ENCODE measurements at places on chromosomes 2 and 18. TPM values are rescaled to one million over a fixed set of nuclear protein-coding genes. Genes with fewer than 3 reads are reported as not detected.
A peak's percentile ranks its signal among the peaks of the same experiment; 100 is the strongest.

GRCh38 chr2:203908797-203909185 lies 27.8 kb upstream of the ICOS start:
- H3K27me3 ChIP-seq = no peaks in the 10 kb centered on the region
- H3K4me3 ChIP-seq = no peak overlapping the region
- H3K4me1 ChIP-seq = 0 out of 2 replicates have a peak, but pooled peaks cover 6% of the 10 kb centered on the region
- H3K27ac ChIP-seq = no peak overlapping the region
- DNase-seq = no peak

DNA sequence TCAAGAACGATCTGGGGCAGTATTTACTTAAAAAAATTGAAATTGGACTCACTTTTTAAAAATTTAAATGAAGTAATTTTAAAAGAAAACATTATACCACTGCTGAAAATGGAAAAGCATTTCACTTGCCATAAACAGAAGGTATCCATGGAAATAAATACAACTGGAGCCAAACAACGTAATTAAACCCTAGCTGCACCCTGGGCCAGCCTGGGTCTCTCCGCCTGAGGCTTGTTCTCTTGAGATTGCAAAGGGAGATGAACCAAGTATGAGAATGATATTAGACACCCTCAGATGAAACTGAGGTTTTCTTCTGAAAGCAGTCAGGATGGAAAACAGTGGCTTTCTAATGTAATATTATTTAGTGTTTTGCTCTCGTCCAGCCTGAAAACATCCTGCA lies 264.4 kb downstream of the KCNE4 start:
- H3K4me1 ChIP-seq = no peaks in the 10 kb centered on the region
- DNase-seq = no peak
- no peaks in the 10 kb centered on the region for H3K27me3 ChIP-seq
- no peaks in the 10 kb centered on the region for H3K36me3 ChIP-seq
- H3K4me3 ChIP-seq = no peak overlapping the region

DNA sequence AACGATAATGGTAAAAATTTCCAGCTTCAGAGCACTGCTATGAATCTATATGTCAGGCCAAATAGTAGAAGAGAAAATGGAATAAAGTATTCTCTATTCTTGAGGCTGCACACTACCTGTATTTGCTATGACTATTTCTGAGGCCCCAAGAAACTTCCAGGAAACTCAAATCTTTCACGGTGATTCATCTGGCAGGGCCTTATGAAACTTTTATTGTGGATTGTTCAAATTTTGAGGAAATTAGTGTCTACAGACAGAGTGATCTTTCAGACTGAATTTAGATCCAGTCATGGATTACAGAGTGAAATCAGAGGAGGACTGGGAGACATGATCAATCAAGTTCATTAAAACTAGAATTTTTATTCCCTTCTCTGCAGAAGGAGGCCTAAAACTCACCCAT lies 4.1 kb upstream of the VSNL1 start:
- no peak overlapping the region for H3K4me3 ChIP-seq
- DNase-seq = no peak
- H3K36me3 ChIP-seq = no peaks in the 10 kb centered on the region
- peaks cover 20% of the 10 kb centered on the region for H3K27me3 ChIP-seq
- H3K27ac ChIP-seq = no peak overlapping the region

DNA sequence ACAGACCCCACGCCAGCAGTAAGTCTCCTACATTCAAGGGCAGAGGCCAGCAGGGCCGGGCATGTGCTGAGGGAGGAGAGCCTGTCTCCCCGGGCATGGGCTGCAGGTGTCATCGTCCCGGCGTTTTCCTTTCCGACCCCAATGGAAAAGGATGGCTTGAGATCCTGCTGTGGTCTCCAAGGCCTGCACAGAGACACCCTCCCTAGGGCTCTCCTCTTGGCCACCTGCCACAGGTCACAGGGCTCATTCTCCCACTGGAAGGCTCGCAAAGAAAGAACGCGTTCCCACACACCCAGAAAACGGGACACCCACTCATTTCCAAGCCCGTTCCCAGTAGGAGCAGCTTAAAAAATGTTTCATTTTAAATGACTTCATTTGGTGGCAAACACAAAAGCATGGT lies 41.0 kb downstream of the DIPK1C start:
- peaks cover 11% of the 10 kb centered on the region for H3K27me3 ChIP-seq
- H3K4me1 ChIP-seq = no peaks in the 10 kb centered on the region
- H3K4me3 ChIP-seq = no peak overlapping the region
- H3K36me3 ChIP-seq = no peaks in the 10 kb centered on the region
- H3K27ac ChIP-seq = no peak overlapping the region
- no peak for DNase-seq

OSBPL6 gene
- total RNA-seq = 0.03 TPM

DNA sequence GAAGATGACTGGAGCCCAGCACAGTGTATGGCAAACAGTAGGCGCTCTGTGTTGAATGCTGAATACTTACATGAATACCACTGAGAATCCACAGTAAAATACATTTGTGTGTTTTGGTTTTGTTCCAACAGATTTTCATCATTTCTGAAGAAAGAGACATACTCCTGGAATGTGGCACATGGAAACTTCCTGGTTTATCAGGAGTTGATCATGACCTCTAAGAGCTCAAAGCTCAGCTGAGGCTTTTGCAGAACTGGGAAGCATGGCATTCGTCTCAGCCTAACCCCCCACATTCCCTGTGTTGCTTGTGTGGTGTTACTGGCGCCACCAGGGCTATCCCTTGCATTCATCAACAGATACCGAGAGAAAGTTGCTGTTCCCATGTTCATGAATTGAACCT lies 316.9 kb upstream of the REV1 start:
- peaks cover 58% of the 10 kb centered on the region for H3K4me1 ChIP-seq
- no peaks in the 10 kb centered on the region for H3K27me3 ChIP-seq
- peak overlapping the region; percentile 85 for H3K27ac ChIP-seq
- peak; percentile 52 for DNase-seq
- no peak overlapping the region for H3K4me3 ChIP-seq

CREB1 gene
- total RNA-seq = 25.0 TPM

DNA sequence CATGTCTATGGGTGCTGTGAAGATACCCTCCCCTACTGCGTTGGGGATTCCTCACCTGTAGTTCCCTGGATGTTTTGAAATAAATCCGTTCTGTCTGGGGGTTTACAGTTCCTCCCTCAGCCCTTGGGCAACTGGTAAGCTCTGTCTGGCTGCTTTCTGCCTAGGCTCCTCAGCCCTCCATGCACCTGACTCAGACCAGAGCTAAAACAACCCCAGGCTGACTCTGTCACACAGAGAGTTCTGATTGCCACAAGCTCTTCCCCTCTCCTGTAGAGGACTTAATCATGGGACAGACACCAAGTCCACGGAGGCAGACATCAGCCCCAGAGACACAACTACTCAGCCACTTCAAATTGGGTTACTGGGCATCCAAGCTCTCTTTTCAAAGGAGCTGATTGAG lies 6.3 kb downstream of the VIT start:
- no peaks in the 10 kb centered on the region for H3K27me3 ChIP-seq
- H3K4me1 ChIP-seq = peaks cover 43% of the 10 kb centered on the region
- no peak overlapping the region for H3K4me3 ChIP-seq
- DNase-seq = no peak

RAB31 gene
- total RNA-seq = 72.2 TPM

DNA sequence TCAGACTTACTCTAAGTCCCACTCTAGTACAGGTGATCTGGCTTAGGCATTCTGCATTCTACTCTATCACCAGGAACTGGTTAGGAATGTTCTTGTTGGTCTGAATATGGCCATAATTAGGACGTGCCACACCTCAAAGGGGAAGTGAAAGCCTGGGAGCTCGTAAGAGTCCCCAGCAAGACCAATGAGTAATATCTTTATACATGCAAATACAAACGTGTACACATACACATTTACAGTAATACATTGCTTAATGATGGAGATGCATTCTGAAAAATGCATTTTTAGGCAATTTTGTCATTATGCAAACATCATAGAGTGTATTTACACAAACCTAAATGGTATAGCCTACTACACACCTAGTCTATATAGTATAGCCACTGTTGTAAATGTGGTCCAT lies 19.5 kb upstream of the ERCC3 start:
- H3K4me1 ChIP-seq = no peaks in the 10 kb centered on the region
- H3K27ac ChIP-seq = no peak overlapping the region
- no peak overlapping the region for H3K4me3 ChIP-seq
- no peak for DNase-seq

DNA sequence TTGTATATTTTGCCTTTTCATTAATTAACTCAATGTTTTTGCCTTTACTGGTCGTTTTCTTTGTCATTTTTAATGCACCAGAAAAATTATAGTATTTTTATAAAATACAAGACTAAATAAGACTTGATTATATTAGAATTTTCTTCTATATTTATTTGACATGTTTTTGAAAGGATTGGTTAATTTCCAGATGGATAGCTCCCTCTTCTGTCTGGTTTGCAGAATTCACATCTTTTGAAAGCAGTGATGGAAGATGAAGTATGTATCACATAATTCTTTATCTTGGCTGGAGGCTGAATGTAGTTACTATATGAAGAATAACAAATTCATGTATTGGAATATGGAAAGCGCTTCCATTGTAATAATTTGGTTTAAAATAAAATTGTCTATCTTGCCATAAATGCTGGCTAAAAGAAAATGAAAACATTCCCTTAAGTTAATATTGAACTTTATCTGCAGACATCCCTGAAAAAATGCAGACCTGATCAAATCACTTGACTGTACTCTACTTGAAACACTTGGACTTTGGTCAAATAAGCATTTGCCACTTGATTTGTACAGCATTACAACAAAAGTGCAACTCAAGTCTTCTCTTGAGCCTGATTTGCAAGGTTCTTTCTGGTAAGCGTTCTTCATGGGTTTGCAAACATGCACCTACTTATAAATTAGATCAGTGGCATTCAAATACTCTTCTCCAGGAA lies 86.3 kb upstream of the EFEMP1 start:
- H3K4me1 ChIP-seq = peaks cover 15% of the 10 kb centered on the region
- H3K27ac ChIP-seq = peak overlapping the region; percentile 54
- no peaks in the 10 kb centered on the region for H3K36me3 ChIP-seq
- peak; percentile 34 for DNase-seq

- no peak overlapping the region for H3K4me3 ChIP-seq
- H3K27ac ChIP-seq = no peak overlapping the region
- H3K4me1 ChIP-seq = no peaks in the 10 kb centered on the region
- no peaks in the 10 kb centered on the region for H3K27me3 ChIP-seq
- DNase-seq = no peak
- H3K36me3 ChIP-seq = no peaks in the 10 kb centered on the region
Observed at GRCh38 chr2:239952251-239952650, 72.9 kb downstream of the NDUFA10 start.

- peaks cover 19% of the 10 kb centered on the region for H3K36me3 ChIP-seq
- H3K4me3 ChIP-seq = no peak overlapping the region
- H3K27ac ChIP-seq = peak overlapping the region; percentile 73
Observed at GRCh38 chr2:74887960-74888700, 54.2 kb downstream of the HK2 start.

UGT1A10 gene
- total RNA-seq = not detected

GRCh38 chr2:153657651-153658050 lies 179.1 kb upstream of the RPRM start:
- H3K27ac ChIP-seq = no peak overlapping the region
- no peak for DNase-seq
- H3K27me3 ChIP-seq = no peaks in the 10 kb centered on the region
- H3K4me1 ChIP-seq = no peaks in the 10 kb centered on the region

PROM2 gene
- total RNA-seq = 9.2 TPM

PDE1A gene
- total RNA-seq = not detected

POTEE gene
- total RNA-seq = 0.05 TPM

GRCh38 chr2:220001751-220002150 lies 374.3 kb downstream of the SLC4A3 start:
- H3K4me1 ChIP-seq = peaks cover 18% of the 10 kb centered on the region
- no peak overlapping the region for H3K4me3 ChIP-seq
- no peaks in the 10 kb centered on the region for H3K36me3 ChIP-seq
- H3K27ac ChIP-seq = peak overlapping the region; percentile 45
- H3K27me3 ChIP-seq = no peaks in the 10 kb centered on the region

- no peaks in the 10 kb centered on the region for H3K4me1 ChIP-seq
- H3K27me3 ChIP-seq = no peaks in the 10 kb centered on the region
- H3K4me3 ChIP-seq = no peak overlapping the region
- DNase-seq = no peak
Observed at GRCh38 chr2:141207036-141207385, 923.8 kb downstream of the LRP1B start.

DNA sequence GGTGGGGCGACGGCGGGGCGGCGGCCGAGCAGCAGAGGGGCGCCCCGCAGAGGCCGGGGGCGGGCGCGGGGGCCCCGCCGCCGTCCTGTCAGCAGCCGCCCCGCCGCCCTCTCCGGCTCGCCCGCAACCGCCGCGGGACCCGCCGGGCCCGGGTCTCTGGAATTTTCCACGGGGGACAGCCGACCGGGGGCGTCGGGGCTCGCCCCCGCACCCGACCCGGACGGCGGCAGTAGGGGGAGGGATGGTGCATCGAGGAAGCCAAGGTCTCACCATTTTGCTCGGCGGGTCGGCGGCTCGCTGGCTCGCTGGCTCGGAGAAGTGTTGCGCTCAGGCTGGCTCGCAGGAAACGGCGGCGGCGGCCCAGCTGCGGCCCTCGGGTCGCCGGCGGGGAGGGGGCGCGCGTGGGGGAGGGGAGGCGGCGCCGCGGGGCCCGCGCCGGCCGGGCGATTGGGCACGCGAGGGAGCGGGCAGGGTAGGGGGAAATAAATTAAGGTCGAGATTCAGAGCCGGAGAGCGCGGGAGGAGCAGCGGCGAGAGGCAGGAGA lies 405 bp downstream of the PPP3R1 start:
- H3K27ac ChIP-seq = peak overlapping the region; percentile 76
- peaks cover 34% of the 10 kb centered on the region for H3K36me3 ChIP-seq
- peak overlapping the region; percentile 88 for H3K4me3 ChIP-seq
- peaks cover 41% of the 10 kb centered on the region for H3K4me1 ChIP-seq

GRCh38 chr2:37189452-37190153 lies 1.1 kb upstream of the SULT6B1 start:
- H3K27ac ChIP-seq = peak overlapping the region; percentile 18
- H3K4me1 ChIP-seq = peaks cover 11% of the 10 kb centered on the region
- no peaks in the 10 kb centered on the region for H3K27me3 ChIP-seq
- DNase-seq = peak; percentile 73
- H3K4me3 ChIP-seq = no peak overlapping the region

- H3K4me1 ChIP-seq = no peaks in the 10 kb centered on the region
- H3K36me3 ChIP-seq = no peaks in the 10 kb centered on the region
Observed at GRCh38 chr2:95359031-95359430, 43.5 kb upstream of the FAHD2A start.

- no peak overlapping the region for H3K27ac ChIP-seq
- peaks cover 11% of the 10 kb centered on the region for H3K4me1 ChIP-seq
Observed at GRCh38 chr2:23429036-23429435, 44.1 kb downstream of the KLHL29 start.

GRCh38 chr2:239261796-239262483 lies 138.9 kb downstream of the HDAC4 start:
- no peaks in the 10 kb centered on the region for H3K27me3 ChIP-seq
- no peak overlapping the region for H3K27ac ChIP-seq
- DNase-seq = peak; percentile 41
- H3K4me1 ChIP-seq = peaks cover 51% of the 10 kb centered on the region
- no peaks in the 10 kb centered on the region for H3K36me3 ChIP-seq

- H3K36me3 ChIP-seq = no peaks in the 10 kb centered on the region
- no peaks in the 10 kb centered on the region for H3K27me3 ChIP-seq
- no peak overlapping the region for H3K4me3 ChIP-seq
- no peak overlapping the region for H3K27ac ChIP-seq
- DNase-seq = no peak
Observed at GRCh38 chr2:223039618-223040017, 12.4 kb upstream of the KCNE4 start.

PHLPP1 gene
- total RNA-seq = 8.8 TPM
